DND-41 (cell line): ENCODE measurements at places on chromosomes 3 and 15.

- no peak for DNase-seq
Measured at GRCh38 chr3:148896062-148896461, 31.0 kb downstream of the CPA3 start.

DNA sequence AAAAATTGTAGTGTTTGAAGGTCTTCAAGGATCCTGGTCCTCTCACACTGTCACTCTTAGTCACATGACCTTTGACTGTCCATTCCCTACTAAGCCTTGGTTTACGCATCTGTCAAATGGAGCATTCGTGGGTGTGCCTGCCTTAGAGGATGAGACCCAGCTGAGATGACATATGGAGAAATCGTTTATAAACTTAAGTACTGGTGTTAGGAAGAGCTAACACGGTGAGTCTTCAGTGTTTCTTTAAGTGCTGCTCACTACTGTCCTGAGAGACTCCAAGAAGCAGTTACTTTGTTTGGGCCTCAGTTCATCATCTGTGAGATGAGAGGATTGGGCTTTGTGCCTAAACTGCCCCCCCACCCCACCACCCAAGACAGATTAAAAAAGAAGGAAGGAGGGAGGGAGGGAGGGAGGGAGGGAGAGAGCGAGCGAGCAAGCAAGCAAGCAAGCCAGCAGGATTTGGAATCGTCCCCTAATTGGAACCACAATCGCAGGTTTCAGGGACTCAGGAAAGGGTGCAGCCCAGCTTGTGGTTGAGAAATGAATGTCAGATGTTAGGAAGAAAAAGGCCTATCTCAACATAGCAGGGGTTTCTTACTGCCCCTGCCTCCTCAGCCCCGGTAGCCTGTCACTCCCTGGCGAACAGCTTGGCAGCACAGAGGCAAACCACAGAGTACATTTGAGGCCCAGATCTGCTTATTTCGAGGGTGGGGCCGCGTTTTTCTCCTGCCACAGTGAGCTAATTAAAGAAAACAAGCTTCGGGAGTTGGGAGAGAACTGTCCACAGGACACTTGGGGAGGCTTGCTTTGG, 32.7 kb downstream of the SMAD3 start:
- peak; percentile 13 for DNase-seq

- DNase-seq = no peak
Measured at GRCh38 chr15:98713585-98714001, 65.3 kb downstream of the IGF1R start.

- DNase-seq = no peak
Measured at GRCh38 chr3:178405531-178405930, 130.7 kb upstream of the KCNMB2 start.
